ENCODE measurements at places on chromosomes 16 and 17.
A peak's percentile ranks its signal among the peaks of the same experiment; 100 is the strongest.

- no peak for DNase-seq
Measured at GRCh38 chr16:1579214-1579613, 32.7 kb downstream of the IFT140 start.

- DNase-seq: peak; percentile 58
Measured at GRCh38 chr16:69839240-69839688, 77.1 kb downstream of the WWP2 start.

DNA sequence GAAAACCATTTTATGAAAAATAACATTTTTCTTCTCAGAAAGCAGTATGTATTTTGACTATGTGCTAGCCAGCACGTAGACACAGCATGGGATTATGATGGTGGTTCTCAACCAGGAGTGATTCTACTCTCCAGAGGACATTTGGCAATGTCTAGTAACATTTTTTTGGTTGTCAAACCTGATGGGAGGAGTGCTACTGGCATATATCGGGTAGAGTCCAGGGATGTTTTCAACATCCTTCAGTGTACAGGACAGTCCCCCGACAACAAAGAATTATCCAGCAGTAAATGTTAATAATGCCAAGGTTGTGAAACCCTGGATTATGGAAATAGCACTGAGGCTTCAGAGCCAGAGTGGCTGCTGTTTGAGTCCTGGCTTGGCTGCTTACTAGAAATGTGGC, 27.7 kb downstream of the AP2B1 start:
- DNase-seq: no peak

GRCh38 chr17:30571921-30572320, 94.7 kb downstream of the GOSR1 start:
- DNase-seq: no peak

GRCh38 chr17:80485846-80486245, 9.4 kb upstream of the NPTX1 start:
- DNase-seq: peak; percentile 40

DNA sequence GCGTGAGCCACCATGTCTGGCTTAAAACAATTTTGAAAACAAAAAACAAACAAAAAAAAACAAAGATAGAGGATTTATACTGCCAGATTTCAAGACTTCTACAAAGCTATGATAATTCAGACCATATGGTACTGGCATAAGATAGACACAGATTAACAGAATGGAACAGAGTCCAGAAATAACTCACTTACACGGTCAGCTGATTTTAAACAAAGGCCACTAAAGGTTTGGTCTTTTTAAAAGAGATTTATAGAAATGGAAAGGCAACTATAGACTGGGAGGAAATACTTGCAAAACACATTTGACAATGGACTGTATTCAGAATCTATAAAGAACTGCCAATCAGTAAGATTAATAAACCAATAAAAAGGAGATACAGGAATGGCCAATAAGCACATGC, 48.6 kb upstream of the MNT start:
- DNase-seq: peak; percentile 35

- DNase-seq: peak; percentile 73
Measured at GRCh38 chr16:23557779-23558702, 514 bp downstream of the UBFD1 start.

DNA sequence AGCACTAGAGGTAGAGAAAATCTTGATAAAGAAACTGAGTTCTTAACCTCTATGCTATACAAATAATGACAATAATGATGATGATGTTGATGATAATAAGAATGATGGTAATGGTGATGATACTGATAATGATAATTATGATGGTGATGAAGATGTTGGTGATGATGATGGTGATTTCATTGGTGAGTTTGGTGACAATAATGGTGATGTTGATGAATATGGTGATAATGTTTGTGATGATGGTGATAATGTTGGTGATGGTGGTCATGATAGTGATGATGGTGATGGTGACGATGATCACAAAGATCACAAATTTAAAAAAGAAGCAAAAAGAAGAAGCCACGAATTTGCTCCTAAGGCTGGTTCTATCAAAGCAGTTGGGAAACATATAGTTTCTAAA, 519.0 kb upstream of the C16orf82 start:
- no peak for DNase-seq

GRCh38 chr17:63646488-63646806, 24.2 kb downstream of the MAP3K3 start:
- DNase-seq: peak; percentile 38

DNA sequence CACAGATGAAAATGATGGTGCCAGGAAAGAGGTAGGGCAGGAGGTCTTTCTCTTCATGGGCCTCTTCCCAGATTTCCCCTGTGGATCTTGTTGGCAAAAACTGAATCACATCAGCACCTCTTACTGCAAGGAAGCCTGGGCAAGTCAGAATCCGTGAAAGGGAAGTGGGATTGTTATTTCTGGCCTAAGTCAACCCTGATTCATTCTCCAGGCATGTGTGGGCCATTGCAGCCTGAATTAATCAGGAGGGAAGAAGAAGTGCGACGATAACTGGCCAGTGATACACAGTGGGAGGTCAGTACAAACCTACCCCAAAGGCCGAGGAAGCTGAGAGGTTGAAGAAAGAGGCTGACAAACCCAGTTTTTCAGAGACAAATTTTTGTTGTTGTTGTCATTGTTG, 17.9 kb upstream of the NSMCE1 start:
- DNase-seq: peak; percentile 35

GRCh38 chr17:75908201-75908600, 3.5 kb upstream of the MRPL38 start:
- DNase-seq: no peak

DNA sequence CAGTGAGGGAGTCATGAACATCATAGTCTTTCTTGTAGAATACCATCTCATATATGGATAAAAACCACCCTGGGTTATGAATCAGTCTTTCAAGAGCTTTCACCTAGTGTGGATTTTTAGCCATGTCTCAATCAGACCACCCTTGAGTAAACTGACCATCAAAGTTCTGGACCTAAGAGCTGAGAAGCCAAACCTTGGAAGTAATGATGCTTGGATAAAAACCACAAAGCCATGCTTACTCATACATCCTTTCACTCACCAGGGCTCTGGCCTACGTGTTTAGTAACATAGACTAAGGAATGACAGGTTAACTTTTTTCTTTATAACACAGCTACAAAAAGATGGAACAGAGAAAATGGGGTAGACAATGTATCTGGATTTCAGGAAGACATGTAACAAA, 167.2 kb downstream of the STX8 start:
- DNase-seq: no peak

- DNase-seq: no peak
Measured at GRCh38 chr16:68287276-68288251, 23.2 kb downstream of the SLC7A6OS start.

GRCh38 chr17:22253007-22253406, 560.7 kb downstream of the KCNJ18 start:
- DNase-seq: no peak

DNA sequence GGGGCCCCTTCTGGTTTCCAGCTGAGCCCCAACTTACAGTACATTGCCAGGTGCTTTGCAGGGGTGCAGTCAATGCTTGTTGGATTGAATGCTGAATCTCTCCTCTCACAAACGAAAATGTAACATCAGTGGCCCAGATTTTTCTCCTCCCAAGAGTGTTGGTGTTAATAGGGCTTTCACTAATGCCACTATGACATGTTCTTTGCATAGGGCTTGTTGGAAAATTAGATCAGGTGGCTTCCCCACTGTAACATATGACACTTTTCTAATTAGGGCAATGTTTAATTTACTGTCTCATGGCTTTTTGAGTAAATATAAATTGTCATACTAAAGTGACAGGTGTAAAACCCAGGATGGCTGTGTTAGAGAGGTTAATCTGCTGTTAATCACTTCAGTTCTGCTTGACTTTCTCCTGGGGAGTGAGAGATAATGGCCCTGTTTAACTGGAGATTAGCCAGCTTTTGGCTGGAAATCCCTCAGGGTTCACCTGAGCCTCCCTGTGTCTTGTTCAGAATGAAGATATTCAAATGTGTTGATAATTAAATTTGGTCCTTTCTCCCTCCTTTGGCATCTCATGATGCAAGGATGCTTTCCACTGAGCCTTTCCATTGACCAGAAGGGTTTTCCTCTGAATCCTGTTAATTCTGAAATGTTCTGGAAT, 502.3 kb downstream of the RBFOX1 start:
- no peak for DNase-seq

DNA sequence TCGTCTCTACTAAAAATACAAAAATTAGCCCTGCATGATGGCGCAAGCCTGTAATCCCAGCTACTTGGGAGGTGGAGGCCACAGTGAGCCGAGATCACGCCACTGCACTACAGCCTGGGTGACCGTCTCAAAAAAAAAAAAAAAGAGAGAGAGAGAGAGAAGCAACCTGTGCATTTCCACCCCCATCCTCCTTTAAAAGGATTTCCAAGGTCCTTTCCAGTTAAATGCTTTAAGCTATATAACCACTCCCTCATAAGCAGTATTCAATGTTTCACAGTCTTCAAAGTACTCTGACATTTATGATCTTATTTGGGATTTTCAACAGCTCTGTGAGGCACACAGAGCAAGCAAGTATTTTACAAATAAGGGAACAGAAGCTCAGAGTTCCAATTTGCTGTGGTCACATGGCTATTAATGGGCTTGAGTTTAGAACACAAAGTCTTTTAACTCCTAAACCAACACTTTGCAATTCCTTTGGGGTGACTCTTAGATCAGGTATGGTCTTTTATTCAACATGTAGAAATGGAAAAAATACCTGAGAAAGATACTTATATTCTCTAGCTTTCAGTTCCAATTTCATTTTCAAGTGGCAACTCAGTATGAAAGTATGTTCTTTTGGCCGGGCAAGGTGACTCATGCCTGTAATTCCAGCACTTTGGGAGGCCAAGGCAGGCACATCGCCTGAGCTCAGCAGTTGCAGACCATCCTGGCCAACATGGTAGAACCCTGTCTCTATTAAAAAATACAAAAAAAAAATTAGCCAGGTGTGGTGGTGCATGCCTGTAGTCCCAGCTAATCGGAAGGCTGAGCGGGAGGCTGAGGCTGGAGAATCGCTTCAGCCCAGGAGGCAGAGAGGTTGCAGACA, 31.3 kb downstream of the SPOP start:
- DNase-seq: no peak

DNA sequence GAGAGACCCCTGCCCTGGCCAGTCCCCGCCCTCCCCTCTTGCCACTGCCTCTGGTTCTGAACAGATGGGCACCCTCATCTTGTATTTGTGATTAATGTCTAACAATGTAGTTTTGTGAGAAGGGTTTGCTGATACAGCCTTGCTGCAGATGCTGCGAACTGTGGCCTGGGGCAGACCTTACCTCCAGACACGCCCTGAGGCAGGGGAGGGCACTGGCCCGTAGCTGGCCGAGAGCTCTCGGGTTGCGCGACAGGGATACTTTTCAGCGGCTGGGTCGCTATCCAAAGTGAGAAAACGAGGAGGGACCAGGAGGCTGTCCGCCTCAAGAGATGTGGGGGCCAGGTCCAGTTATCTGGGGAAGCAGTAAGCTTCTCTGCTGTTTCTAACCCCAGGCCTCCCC, 21.9 kb downstream of the STH start:
- DNase-seq: no peak

- no peak for DNase-seq
Measured at GRCh38 chr16:24046442-24046841, 209.7 kb upstream of the CACNG3 start.

GRCh38 chr16:78303946-78304345, 204.5 kb downstream of the WWOX start:
- DNase-seq: peak; percentile 88

DNA sequence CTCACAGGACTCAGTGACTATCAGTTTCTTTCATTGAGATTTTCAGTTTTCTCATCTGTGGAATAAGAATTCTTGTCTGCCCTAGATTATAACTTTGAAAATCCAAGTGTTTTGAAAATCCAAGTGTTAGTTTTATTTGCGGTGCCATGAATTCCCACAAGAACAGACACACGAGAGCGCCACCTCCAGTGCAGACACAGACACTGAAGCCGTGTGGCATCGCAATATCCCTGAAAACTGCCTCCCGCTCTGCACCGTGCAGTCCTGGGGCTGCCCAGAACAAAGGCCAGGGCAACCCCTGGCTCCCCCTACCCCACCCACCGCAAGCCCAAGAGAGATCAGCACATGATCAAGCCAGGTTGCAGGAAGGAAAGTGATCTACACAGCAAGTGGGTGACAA, 229.5 kb upstream of the ASIC2 start:
- DNase-seq: no peak

GRCh38 chr16:88084881-88085280, 133.6 kb downstream of the BANP start:
- no peak for DNase-seq

- DNase-seq: peak; percentile 78
Measured at GRCh38 chr17:29292992-29293889, 707 bp downstream of the NUFIP2 start.

DNA sequence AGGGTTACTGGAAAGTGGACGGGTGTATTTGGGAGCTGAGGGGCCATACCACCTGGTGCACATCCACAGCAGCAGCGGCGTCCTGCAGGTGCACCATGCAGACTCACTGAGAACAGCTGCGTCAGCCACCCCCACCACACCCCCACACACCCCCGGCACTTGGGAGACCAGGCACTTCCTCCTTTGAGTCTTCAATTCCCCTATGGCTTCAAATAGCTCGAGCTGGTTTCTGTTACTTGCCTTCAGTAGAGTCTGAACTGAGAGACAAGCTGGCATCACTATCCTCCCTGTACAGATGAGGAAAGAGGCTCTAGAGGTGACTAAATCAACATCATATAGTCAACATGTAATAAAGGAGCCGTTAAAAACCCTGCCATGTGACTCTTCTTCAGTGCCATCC, 15.4 kb downstream of the CUEDC1 start:
- DNase-seq: peak; percentile 66

- DNase-seq: no peak
Measured at GRCh38 chr16:83615141-83615952, 192.4 kb upstream of the HSBP1 start.

DNA sequence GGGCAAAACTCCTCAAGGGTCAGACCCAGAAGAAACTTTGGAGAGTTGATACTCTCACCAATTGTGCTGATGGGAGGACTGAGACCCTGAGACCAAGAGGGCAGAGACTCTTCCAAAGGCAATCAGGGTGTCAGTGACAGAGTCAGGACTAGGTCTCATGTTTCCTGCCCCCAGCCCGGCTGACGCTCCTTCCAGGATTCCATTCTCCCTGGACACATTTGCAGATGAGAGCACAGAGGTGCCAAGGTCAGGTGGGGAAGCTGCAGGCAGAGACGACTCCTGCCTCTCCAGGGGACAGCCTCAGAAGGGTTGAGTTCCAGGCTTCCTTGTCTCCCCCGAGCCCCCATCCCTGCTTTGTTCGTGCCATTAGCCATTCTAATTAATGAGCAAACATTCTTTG, 174.1 kb downstream of the WSCD1 start:
- no peak for DNase-seq

- DNase-seq: no peak
Measured at GRCh38 chr17:49079840-49080663, 52.5 kb upstream of the B4GALNT2 start.

- DNase-seq: no peak
Measured at GRCh38 chr16:57771141-57771785, 31.0 kb downstream of the KIFC3 start.

Data from muscle of leg (tissue), 16 donors.